M059J (cell line): ENCODE measurements at places on chromosomes 1 and 21. TPM values are rescaled to one million over a fixed set of nuclear protein-coding genes. Genes with fewer than 3 reads are reported as not detected.

DNA sequence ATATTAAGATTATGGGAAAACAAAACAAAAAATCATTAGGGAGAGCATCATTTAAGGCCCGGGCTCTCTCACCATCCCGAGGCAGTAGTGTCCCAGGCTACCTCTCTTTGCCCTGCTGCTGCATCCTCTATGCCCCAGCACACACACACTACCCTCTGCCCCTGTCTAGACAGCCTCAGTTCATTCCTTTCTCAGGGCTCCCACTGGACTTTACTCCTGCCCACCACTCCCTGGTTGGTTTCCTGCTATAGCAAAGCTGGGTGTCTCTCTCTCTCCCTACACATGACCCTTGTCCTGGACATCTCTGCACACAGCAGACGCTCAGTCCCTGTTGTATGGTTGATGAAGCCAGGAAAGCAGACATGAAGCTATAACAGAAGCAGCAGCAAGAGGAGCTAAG is 30.7 kb downstream of the GNG12 start:
- no peak for DNase-seq

DNA sequence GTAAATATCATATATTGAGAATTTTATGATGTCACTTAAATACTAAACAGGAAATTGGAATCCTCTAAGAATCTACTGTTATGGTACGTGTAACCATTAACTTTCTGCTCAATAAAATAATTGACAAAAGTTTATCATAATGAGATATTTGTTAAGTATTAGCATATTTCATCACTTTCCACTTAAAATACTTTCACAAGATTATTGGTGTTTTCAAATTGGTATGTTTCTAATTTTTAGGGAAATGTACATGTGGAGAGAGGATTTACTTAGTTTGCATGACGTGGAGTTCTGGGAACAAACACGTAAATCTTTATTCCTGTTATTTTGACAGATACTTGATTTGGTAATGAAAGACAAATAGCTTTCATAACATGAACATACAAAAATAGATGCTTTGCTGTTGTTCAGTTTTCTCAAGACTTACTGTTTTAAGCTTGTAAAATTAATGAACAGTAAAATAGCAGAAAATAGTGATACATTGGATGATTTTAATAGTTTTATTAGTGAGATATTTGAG is 1.6 kb downstream of the SRSF11 start:
- no peak for DNase-seq

DNA sequence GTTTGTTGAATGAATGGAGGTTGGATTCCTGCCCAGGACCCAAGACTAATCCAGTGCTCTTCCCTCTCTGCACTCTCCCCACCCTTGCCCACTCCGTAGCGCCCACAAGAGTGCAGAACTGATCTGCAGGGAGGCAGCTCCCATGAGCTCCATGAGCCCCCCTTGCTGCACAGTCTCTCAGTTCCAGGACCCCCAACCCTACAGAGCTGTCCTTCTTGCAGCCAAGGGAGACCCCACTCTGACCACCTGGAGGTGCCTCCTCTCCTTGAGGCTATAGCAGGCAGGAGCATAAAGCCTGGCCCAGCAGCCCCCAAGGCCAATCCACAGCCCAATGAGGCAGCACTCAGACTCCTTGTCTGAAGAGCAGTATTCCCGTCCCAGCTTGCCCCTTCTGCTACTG is 209.2 kb upstream of the ZC3H12A start:
- DNase-seq: no peak

DNA sequence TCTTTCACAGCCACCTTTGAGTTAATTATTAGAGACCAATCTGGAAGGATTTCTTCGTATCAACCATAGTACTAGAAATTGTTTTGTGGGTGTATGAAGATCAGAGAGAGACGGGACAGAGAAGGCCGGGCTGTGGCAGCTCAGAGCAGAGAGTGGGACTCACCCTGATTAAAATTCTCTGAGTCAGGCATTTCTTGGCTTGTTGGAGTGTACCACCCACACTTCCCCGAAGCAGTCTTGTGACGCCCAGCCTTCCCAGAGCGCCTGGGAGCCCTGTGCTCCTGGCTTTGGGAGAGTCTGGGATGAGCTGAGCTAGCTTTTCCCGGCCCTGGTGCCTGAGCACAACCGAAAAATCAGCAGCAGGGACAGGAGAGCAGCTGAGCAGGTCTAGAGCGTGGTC is 19.4 kb downstream of the PLEKHM2 start:
- peak; percentile 68 for DNase-seq

DNA sequence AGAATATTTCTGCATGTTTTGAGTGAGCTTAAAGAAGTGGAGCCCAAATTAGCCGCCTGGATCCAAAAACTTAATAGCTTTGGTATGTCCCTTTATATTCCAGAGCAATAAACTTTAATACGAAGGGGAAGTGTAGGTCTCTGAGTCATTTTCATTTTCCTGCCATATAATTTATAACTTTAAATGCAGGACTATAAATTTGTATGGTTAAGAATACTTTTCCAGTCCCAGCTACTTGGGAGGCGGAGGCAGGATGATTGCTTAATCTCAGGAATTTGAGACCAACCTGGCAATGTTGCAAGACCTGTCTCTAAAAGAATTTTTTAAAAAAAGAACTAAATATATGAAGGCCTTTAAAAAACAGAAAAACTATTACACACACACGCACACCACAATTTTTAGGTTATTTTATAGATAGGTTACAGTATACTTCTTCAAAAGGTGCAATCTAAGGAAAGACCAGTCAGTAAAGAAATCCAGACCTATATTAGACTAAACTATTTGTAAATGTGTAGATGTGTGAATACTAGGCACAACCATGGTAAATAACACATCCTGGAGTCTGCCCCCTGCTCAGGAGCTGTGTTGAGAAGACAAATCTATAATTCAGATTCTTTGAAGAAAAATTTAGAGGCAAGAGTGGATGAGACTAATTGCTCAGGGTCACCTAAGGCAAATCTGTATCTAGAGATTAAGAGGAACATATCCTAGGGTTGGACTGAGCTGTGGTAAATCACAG is 80.3 kb downstream of the TTC3 start:
- peak; percentile 63 for DNase-seq

DNA sequence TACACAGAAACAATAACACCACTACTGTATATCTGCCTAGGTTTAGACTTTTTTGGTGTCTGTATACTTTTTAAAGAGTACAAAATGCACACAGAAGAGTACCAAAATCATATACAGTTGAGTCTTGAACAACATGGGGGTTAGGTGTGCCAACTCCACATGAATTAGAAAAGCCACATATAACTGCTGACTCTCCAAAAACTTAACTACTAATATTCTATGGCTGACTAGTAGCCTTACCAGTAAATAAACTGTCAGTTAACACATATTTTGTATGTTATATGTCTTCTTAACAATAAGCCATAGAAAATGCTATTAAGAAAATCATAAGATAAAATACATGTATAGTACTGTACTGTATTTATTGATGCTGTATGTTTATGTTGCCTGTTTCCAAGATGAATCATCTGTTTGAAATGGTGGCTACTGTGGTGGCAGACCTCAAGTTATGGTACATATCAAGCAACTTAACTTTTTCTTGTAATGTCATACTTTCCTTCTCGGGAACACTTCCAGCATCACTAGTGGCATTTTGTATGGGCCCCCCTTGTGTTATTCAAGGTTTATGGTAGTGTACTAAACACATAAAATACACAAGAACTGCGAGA is 71.2 kb downstream of the LHX4 start:
- peak; percentile 10 for DNase-seq

- DNase-seq: no peak
These were observed 883 bp upstream of the EVA1B start for GRCh38 chr1:36324353-36324703.

DNA sequence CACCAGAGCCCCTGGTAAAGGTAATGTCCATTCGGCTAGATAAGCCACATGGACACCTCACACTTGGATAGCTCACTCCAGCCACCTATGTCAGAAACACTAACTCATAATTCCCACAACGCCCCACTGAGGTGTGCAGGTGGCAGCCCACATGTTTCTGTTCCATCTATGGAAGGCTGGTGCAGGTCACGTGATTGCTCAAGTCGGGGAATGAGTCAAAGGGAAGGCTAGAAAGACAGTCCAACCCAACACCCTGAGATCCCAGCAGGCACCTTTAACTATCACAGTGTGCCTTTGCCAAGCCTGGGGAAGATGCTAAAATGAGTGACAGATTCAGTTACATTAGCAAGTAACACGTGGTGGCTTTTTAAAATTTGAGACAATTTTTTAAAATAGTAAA is 45.3 kb upstream of the KCNE1 start:
- no peak for DNase-seq

GRCh38 chr21:42400525-42400924 is 3.2 kb upstream of the UBASH3A start:
- DNase-seq: peak; percentile 34

DNA sequence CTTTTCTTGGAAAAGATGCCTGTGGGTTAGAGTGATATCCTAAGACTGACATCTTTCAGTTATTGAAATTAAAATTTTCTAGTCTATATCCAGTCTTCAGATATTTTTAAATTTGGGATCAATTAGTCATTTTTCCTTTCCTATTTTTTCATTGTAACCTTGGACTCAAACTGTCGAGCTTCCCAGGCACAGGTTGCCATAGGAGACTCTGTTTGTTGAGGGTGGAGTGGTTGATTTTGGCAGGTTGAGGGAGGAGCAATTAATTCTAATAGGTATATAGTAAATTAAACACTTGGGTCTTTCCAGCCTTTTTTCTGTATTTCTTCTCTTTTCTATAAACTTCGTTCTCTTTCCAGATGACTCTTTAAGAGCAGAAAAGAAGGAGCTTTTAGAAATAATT is 326.8 kb downstream of the ASTN1 start:
- DNase-seq: no peak

DNA sequence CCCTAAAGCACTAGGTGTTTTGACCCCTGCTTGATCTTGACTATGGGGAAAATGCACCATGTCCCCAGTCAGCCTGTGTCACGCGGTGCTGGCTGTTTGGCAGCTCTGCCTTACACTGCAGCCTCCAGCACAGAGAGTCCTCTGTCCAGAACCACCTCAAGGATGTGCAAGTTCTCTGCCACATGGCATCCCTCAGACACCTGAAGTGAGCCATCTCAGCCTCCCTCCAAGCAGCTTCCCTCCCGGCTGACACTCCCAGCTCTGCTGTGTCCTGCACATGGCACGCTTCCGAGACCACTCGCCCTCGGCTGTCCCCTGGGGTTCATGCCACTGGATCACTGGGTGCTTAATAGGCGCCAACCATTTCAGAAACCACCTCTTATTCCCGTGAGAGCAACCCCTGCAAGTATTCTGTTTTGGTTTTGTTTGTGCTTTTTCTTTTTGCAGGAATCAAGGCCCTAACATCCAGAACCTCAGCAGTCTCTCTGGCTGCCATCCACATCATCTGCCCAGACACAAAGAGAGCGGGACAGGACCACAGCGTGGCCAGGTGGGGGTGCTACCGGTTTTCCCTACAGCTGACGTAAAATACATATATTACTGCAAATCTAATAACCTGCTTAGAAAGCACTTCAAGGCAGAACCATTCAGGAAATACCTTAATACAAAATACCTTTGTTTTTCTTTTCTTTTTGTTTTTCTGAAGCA is 45.7 kb downstream of the CAPZB start:
- DNase-seq: no peak

- DNase-seq: no peak
These were observed 10.0 kb upstream of the MCOLN3 start for GRCh38 chr1:85058311-85058710.

DNA sequence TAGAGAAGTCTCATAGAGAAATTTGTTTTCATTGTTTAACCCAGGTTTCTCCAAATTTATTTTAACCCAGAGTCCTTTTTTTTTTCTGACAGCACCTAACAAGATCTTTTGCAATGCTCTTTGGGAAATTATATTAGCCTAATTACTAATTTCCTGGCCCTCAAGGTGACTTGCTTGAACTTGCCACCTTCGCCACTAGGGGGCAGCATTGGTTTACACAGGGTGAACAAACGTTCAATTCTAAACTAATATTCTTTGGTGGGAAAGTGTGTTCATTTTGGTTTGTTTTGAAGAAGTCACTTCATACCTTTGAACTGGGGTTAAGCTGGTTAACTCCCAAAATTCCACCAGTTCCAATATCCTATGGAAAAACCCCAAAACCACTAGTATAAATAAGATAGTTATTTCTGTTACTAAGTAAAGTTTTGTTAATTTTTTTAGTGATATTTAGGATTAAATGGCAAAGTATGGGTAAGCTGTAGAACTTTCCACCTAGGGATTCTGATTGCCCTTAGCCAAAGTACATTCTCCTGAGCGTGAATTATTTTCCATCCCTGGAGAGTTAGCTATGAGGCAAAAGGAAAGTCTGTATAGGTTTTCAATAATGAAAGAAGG is 13.0 kb downstream of the CCDC190 start:
- peak; percentile 75 for DNase-seq

- DNase-seq: no peak
These were observed 30.0 kb downstream of the TENT5C start for GRCh38 chr1:117635805-117636204.

- DNase-seq: peak; percentile 86
These were observed 7.5 kb downstream of the KIF1B start for GRCh38 chr1:10217748-10218441.

- no peak for DNase-seq
These were observed 146.5 kb upstream of the LYPLAL1 start for GRCh38 chr1:219027146-219027673.

DNA sequence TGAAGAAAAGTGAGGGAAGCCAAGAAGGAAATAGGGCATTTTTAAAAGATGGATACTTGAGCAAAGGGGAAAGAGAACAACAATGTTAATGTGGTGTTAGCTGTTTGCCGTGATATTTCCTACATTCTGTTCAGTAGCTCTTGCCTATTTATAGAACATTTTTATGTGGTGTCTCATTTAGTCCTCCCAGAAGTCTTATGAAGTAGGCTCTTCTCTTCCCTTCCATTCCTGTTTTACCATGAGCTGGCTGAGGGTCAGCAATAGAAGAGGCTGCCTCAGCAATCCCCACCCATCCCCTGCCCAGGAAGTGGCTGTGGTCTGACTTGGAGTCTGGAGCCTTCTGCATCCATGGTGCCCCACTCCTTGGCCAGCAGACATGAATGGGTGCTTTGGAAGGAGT is 60.1 kb downstream of the KIAA0040 start:
- peak; percentile 38 for DNase-seq

DNA sequence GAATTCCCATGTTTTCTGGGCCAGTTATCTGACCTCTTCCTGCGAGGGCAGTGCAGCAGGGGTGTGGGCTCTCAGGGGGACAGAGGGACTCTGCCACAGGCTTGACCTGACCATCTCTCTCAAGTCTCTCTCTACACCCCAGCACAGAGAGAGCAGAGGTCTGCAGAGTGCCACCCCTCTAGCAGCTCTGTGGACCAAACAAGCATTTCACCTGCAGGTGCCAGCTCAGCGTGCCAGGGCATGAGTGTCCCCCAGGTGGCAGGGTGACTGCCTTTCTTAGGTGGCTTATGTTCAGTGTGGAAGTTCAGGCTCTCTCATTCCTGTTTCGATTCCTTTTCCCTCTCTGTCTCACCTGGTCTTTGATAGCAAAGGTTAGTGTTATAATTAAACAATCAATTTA is 191.3 kb downstream of the CACNA1E start:
- no peak for DNase-seq

- no peak for DNase-seq
These were observed 65.5 kb downstream of the PRRX1 start for GRCh38 chr1:170729225-170730002.

The KRTAP12-4 gene
- total RNA-seq: not detected in 2 replicates

The CYP4A22 gene
- not detected in 2 replicates for total RNA-seq

The OR2T35 gene
- not detected in 2 replicates for total RNA-seq

The HES3 gene
- total RNA-seq: not detected in 2 replicates

The OR2T34 gene
- not detected in 2 replicates for total RNA-seq
